Cerebellar cortex (tissue), 1 donor: ENCODE measurements at places on chromosomes 1 and 21.
A peak's percentile ranks its signal among the peaks of the same experiment; 100 is the strongest.

- no peak for DNase-seq
These were observed 176.6 kb downstream of the VPS13D start for GRCh38 chr1:12406211-12407021.

DNA sequence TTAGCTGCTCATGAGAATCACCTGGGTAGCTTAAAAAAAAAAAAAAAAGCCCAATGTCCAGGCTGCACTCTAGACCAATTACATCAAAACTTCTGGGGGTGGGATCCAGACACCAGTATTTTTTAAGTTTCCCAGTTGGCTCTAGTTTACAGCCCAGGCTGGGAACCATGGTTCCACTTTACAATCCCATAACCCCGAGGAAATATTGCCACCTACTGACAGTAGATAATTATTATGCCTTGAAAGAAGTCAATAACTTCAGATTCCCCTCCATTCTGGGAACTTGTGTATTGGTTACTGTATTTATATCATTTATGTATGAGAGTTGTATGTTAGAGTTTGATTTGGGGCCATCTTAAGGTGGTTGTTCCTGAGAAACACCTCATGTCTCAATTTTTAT, 100.2 kb downstream of the SPATA46 start:
- DNase-seq, result peak; percentile 35

- DNase-seq, result no peak
These were observed 179.1 kb downstream of the PSMG1 start for GRCh38 chr21:39003982-39004633.

DNA sequence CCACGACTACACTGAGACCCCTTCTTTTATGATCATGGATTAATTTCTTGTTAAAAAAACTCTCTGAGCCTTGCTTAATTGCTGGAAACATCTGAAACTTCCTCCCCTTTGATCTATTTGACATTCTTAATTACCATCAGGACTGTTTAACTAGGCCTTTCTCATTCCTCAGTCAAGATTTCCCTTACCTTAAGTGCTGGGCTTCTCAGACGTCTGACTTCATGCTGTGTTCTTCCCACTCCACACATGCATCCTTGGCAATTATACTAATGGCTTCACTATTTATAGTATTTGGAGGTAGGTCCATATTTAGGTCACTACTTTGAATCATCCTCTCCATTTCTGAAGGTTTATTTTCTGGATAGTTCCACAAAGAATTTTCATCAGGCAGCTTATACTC, 341.3 kb upstream of the TMPRSS15 start:
- no peak for DNase-seq

DNA sequence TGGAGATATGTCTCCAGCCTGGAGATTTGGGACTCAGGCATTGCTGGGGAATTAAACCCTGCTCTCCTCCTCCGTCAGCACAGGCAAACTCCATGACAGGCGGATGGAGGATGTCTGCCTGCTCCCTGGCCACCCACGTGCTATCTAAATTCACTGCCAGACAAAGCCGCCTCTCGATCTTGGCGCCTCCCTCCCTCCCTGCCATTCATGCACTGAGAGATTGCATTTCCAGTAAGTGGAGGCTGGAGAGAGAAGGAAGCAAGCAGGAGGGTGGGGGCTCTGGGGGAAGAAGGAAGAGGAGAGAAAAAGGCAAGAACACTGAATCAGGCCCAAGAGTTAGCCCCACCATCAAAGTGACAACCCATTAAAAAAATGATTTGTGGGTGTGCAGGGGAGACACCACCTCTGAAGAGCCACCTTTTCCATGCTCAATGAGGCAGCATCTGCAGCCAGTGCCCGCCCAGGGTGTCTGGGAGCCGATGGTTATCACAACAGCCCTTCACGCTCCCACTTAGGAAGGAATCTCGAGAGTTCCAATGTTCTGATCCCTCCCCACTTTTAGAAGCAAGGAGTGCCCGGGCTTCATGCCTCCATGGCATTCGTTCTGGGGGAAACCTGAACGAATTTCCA, 183.0 kb downstream of the HIVEP3 start:
- peak; percentile 48 for DNase-seq

GRCh38 chr1:111593403-111594305, 25.9 kb upstream of the RAP1A start:
- peak; percentile 15 for DNase-seq

DNA sequence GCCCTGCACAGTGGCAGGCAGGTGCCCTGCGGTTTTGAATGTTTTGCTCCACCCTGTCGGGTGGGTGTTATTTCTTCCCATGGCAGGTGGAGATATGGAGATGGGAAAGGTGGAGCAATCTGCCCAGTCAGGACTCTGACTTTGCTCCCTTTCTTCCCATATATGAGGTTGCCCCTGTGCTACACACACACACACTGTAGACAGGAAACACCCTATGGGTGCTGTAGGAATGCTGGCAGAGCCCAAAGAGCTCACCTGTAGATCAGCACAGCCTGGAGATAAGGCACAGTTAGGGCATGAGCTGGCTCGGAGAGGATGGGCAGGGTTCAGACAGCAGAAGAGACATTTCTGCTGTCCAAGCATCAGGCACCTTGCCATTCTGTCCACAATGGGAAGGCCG, 246.0 kb upstream of the AJAP1 start:
- DNase-seq, result no peak

GRCh38 chr1:45687754-45688740, at the start of gene TMEM69:
Gene TMEM69 (plus strand): TSS chr1:45688181. CDS start chr1:45691069, 2,888 bp downstream.
- DNase-seq, result peak; percentile 91

GRCh38 chr1:44030605-44031251, 534 bp downstream of the SLC6A9 start:
- DNase-seq, result peak; percentile 28

DNA sequence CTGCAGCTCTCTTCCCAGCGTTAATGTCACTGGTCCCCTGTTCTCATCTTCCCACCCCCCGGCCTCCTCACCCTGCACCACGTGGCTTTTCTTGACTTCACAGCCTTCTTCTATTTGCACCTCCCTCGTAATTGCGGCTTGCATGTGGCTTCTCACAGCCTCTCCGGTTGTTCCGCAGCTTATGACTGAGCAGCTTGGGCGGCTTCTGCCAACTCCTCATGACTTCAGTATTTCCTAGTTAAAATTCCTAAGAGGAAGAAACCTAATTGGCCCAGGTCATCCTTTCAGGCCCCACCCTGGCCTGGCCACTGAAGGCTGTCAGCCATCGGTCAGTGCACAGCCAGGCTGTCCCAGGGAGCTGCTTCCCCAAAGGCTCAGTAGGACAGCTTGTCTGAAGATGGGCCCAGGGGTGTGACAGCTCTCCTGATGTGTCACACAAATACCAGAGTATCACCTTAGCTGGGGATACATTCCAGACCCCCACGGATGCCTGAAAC, 8.6 kb upstream of the RERE start:
- peak; percentile 93 for DNase-seq

- peak; percentile 41 for DNase-seq
These were observed 1.1 kb downstream of the LUZP1 start for GRCh38 chr1:23167353-23168078.

GRCh38 chr21:42680058-42680330, 26.6 kb downstream of the PDE9A start:
- no peak for DNase-seq

DNA sequence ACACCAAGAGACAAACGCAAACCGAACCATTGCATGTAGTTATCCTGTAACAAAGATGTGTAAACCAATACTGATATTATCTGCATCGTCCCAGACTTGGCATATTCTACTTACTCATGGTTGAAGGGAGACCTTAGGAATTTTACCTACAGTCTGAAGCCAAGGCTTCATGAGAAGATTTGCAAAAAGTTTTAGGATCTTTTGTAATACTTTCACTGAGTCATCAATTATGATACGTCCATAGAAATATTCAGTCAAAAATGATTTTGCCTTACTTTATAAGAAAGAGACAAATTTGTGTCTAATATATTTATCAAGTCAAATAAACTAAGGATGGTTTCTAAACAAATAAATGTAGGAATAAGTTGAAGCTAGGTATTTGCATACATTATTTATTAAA, 1176.1 kb upstream of the ADGRL2 start:
- DNase-seq, result no peak

GRCh38 chr21:14572204-14572780, 26.2 kb upstream of the SAMSN1 start:
- no peak for DNase-seq

- no peak for DNase-seq
These were observed 20.4 kb downstream of the SLC26A9 start for GRCh38 chr1:205922806-205923205.

GRCh38 chr1:160436966-160437365, 36.6 kb downstream of the VANGL2 start:
- DNase-seq, result no peak

- no peak for DNase-seq
These were observed 52.8 kb upstream of the GNG12 start for GRCh38 chr1:67886076-67886475.

GRCh38 chr1:180153032-180153431, 1.6 kb upstream of the QSOX1 start:
- DNase-seq, result no peak

DNA sequence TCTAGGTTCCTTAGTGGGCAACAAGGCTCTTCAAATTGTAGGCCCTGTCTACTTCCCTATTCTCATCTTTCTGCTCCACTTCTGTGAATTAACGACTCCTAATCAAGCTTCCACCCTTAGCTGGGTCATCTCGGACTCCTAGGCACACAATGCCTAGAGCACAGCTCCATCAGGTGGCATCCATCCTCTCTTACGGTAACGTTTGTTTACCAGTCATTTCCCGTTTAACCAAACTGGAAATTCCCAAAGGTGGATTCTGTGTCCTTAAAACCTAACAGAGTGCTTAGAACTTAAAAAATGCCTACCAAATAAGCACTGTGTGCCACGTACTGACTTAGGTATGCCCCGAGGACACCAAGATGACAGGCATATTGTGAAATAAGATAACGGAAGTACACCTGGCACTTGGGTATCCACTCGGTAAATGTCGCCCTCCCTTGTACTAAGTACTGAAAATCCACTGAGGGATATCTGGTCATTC, 1.5 kb downstream of the PARP1 start:
- DNase-seq, result peak; percentile 35

- peak; percentile 84 for DNase-seq
These were observed at the start of gene GART for GRCh38 chr21:33541756-33542639. Gene GART (minus strand): TSS chr21:33542117. CDS start chr21:33539315, 2,802 bp downstream.

GRCh38 chr1:18927654-18928272, 25.4 kb upstream of the ALDH4A1 start:
- no peak for DNase-seq

GRCh38 chr1:168645721-168646120, 69.3 kb downstream of the XCL1 start:
- no peak for DNase-seq

GRCh38 chr1:70528590-70529333, 117.7 kb downstream of the CTH start:
- DNase-seq, result peak; percentile 26

GRCh38 chr1:218259800-218260199, 25.3 kb upstream of the RRP15 start:
- peak; percentile 3 for DNase-seq

DNA sequence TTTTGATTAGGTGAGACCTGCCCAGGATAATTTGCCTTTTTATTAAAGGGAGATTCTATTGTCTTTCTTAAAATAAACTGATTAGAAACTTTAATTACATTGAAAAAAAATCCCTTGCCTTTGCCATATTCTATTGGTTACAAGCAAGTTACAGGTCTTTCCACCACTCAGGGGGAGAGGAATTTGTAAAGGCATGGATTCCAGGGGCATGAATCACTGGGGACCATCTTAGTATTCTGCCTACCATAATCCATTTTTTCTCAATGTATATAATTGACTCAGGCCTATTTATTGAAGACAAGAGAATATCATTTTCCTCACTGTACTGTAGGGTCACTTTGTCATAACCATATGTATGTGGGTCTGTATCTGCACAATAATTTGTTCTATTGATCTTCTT, 124.3 kb upstream of the PDE4B start:
- DNase-seq, result no peak

GRCh38 chr1:2543543-2544092, 12.6 kb upstream of the TNFRSF14 start:
- DNase-seq, result no peak

DNA sequence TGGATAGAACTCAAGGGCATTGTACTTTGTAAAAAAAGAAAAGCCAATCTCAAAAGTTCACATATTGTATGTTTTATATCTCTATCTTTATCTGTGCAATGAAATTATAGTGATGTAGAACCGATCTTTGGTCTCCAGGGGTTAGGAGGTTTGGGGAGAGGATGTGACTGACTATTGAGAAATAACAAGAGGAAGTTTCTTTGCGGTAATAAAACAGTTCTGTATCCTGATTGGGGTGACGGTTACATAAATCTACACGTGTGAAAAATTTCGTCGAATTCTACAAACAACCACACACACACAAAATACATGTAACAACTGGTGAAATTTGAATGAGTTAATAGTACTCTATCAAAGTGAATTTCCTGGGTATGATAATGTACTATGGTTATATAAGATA, 10.6 kb upstream of the OR2T33 start:
- no peak for DNase-seq

DNA sequence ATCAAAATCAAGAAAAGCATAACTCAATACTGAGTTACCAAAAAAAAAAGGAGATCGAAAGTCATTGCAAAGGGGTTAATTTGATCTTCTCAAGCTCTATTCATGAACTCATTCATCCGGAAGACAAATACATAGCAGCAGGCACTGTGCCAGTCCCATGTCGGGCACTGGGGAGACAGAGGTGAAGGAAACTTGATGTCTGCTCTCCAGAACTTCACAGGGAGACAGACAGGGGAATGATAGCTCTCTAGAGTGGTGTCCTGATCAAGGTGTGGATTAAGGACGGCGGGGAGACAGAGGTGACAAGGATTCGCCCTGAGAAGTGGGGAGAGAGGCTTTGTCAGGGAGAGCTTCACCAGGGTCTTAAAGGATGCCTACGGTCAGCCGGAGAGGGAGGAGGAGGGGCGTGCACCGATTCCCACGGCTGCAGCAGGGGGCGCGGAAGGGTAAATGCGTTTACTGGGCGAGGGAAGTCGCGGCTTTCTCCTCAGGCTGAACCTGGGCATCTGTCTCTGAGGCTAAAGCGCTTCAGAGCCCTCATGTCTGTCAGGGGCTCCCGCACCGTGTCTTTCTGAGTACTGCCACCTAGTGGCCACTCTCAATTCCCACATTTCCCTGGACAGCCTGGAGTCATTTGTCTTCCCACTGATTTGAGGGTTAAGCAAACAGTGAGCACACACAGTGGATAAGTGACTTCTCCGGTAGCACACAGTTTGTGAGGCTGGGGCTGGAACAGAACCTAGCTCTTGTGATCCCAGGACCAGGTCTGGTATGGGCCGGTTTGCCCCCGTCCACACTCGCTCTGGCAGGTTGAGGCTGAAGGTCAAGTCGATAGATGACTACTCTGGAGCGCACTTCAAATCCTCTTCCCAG, 152.8 kb downstream of the TENT5C start:
- peak; percentile 90 for DNase-seq
